ENCODE measurements at places on chromosomes 5 and 9.

DNA sequence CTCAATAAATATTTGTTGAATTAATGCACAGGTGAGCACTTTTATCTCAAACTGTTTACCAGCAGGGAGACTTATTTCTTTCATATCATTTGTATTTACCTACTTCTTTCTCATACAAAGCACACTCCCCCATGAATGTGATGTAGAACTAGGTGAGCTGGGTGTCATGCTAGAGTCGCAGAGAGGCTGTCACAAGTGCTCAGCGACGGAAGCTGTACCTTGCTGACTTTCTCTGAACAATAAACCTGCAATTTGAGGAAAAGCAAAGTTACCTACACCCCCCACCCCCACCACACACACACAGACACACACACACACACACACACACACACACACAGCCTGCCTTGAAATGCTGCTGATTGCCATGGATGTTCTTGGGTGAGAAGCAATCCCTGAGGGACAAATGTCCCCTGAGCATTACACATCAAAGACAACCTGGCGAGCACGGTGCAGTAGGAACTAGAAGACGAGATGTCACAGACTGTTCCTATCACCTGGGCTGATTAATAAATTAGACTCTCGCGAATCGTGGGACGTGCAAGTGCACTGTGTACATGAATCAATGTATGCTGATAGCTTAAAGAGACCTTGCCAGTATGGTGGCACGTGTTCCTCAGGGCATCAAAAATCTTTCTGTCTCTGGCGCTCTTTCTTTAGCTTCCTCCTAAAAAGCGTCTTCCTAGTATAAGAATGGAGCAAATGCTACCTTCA, 66.1 kb downstream of the BRINP1 start:
- no peak for DNase-seq

GRCh38 chr9:91303741-91304415, 57.8 kb downstream of the AUH start:
- no peak for DNase-seq

DNA sequence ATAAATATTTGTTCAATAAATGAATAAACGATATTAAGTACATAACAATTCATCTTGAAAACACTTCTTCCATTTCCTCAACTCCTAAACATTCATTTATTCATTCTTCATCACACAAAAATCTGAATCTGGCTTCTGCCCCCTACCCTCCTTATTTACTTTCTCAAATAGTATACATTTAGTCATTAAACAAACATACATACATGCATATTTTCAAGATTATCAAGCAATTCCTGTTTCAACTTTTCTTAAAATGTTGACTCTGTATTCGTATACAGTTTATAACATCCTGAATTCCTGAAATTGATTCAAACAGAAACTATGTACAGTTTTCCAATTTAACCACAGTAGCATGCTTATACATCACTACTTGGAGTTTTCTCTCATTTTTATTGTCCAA, 129.0 kb downstream of the MUSK start:
- DNase-seq = no peak

GRCh38 chr5:160788102-160788660, 63.8 kb downstream of the ATP10B start:
- no peak for DNase-seq

- DNase-seq = no peak
Observed at GRCh38 chr5:109199289-109199688, 210.5 kb downstream of the PJA2 start.

DNA sequence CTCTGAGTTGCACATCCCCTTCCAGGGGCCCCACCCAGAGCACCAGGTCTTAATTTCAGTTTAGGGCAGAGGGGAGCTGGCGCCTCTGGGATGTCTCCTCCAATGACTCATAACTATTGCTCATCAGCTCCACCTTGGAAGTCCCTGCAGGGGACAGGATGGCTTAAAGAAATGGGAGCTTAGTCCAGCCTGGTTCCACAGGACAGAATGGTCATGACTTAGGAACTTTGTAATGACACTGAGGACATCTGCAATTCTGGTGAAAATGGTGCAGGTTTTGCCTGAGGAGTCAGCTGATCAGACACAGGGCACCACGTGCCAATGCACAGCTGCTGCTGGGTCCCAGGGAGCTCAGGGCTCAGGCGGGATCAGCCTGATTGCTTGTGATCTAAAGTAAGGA, 16.4 kb upstream of the PPP1R26 start:
- DNase-seq = no peak

DNA sequence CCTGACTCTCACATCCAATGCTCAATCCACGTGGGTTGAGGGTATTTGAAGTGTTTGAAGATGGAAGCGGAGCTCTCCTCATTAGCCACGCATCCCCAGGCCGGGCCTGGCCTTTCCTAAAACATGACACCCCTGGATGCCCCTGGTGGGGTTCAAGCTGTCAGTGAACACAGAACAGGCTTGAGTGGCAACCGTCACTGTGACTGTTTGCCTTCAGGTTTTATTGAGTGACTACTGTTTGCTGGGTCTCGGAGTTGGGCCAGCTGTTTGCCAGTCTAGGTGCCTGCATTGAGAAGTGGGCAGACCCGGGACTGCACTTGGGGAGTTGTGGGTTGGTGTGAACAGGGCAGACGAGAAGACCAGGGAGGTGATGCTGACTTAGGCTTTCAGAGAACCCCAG, 7.8 kb upstream of the OLFM1 start:
- no peak for DNase-seq

DNA sequence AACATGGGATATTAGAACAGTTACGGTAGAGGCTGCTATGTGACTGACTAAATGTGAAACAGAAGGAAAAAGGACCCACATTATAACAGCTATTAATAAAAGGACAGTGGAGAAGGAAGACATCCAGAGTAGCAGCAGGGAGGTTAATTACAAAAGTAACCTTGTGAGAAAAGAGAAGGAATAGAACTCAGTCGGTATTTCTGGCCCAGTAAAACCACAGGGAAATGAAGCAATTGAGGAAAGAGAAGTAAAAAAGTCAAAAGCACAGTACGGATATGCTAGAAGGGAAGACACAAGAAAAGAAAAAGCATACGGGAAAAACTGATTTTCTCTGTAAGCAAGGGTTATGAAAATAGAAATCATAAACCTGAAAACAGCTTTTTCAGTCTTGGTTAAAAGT, 164.7 kb downstream of the RFX3 start:
- DNase-seq = no peak

DNA sequence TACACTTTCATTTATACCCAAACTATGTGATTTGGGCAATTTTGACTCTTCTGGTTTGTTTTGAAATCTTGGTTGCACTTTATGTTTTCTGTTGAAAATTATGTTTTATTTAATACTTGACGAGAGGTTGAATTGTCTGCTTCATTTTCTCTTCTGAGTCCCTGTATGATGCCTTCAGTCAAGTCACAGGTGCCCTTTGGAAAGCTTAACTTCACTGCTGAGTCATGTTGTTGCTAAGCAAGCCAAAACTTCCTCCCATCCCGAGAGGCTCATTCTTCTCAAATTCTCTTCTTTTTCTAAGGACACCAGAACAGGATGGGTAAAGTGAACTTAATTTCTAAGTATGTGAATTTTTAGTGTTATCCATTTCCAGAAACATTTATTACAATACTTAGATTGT, 455.3 kb upstream of the PTGER4 start:
- DNase-seq = no peak

- DNase-seq = no peak
Observed at GRCh38 chr5:36723912-36724311, 117.5 kb downstream of the SLC1A3 start.

- no peak for DNase-seq
Observed at GRCh38 chr9:91261417-91261816, 100.3 kb downstream of the AUH start.
